ENCODE measurements at places on chromosomes 6 and 20.

GRCh38 chr20:56285496-56285895 lies 37.0 kb downstream of the MC3R start:
- no peak for DNase-seq

- peak; percentile 81 for DNase-seq
These were observed 7.6 kb downstream of the TREM1 start for GRCh38 chr6:41278699-41279405.

GRCh38 chr20:63346131-63347080 lies 14.7 kb downstream of the CHRNA4 start:
- no peak for DNase-seq

DNA sequence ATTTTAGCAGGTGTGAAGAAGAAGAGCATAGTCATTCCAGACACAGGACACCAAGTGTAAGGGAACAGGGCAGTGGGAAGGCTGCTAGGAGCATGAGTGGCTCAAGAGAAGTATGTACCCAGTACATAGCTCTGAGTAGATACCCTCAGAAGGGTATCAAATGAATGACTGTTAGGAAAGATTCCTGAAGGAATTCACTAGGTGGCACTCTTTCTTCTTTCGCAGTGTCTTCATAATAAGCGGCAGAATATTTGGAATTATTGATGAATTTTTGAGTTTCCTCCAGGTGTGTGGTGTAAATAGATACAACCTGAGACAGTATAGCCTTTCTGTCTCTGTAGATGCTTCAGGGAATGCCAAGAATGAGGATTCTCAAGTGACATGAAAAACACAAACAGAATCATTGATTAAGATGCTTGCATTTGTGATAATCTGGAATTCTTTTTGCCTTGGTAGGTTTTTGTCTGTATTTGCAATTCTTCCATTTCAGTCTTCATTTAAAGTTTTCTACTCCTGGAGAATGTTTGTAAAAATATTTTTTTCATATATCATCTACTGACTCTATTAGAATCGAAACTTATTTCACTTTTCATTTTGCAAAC lies 264.3 kb upstream of the RIMS1 start:
- no peak for DNase-seq

GRCh38 chr6:39714802-39715201 lies 10.4 kb downstream of the KIF6 start:
- DNase-seq, result no peak

GRCh38 chr20:6702144-6702543 lies 65.3 kb upstream of the BMP2 start:
- no peak for DNase-seq

DNA sequence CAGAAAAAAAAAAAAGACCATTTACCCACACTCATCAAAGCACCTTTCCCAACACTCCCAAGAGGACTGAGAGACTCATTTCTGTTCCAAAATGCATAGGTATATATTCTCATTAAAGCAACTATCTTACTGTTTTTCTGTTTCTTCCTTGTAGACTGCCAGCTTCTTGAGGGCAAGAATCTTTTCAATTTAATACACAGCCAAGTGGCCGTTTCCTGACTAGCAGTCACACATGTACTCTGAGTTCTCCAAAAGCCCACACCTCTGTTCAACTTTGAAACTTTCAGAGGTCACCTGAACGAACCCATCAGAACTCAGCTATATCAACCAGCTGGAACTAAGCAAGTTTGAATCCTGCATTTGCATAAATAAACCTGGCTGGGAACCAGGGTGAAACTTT lies 92.7 kb downstream of the DTNBP1 start:
- no peak for DNase-seq

DNA sequence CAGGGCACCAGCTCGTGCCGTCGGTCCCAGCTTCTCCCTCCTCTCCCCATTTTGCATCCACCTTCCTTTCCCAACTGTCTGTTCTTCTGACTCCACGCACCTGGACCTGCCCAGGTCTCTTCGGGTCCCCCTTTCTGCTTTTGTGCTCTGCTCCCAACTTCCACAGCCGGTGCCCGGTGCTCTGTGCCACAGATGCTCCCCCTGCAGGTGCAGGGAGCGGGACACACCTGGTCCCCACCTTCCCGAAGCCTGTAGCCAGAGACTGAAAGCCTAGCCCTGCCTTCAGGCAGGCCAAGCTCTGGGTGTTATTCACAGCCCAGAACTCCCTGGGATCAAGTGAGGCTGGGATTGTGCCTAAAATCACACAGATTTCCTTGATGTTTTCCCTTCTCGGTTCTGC lies 24.6 kb upstream of the BMP7 start:
- no peak for DNase-seq

- DNase-seq, result no peak
These were observed 1.8 kb downstream of the GRIK2 start for GRCh38 chr6:101395345-101395744.

DNA sequence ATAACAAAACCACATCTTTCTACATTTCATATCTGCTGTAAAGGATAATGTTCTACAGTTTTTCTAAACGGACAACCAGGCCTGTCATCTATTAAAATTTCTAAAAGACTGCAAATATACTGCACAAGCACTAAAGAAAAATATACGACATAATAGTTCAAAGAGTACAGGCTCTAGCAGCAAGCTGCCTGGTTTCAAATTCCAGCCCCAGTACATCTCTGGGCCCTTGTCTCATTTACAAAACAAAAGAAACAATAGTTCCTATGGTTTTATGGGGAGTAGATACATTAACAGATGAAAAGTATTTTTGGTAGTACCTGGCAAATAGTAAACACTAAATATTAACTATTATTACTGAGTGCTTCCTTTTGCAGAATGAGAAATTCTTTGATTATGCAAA lies 24.1 kb downstream of the DEK start:
- no peak for DNase-seq

- no peak for DNase-seq
These were observed 2.2 kb upstream of the PTPRA start for GRCh38 chr20:2871111-2871465.

DNA sequence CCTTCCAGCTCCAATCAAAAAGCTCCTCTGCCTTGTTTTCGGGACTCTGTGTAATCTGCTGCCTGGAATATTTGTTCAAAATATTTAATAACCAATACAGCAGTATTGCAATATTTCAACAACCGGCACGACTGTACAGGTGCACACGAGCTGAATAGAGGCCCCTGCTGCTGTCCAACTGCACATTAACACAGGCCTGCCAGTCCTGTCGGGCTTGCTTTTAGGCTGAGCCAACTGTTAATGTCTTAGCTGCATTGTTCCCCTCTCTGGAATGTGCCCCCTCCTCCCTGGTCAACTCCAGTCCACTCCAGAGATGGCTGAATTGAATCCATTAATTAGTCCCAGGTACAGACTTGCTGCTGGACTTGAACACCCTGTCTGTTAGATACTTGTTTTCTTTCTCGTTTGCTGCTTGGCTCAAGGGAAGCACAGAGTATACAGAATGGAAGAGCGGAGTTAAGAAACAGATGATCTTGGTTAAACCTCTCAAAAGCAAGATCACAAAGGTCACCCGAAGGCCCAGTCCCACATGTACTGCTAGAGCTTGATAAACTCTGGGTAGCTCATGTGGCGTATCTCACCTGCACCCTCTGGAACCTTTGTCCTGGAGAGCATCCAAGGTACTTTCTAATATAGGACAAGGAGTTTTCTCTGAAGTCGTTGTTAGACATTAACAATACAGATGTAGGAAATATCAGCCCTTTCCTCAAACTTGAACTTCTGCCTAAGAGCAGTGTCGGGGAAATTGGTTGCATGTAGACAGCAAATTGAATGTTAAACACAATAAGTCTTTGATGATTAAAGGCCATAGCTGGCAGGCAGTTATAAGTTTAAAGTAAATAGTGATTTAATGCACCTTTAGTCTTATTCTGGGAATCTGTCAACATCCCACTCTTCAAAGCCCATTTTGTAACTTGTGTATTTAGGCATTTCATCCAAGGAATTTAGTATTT lies 31.9 kb downstream of the SHLD1 start:
- DNase-seq, result no peak

DNA sequence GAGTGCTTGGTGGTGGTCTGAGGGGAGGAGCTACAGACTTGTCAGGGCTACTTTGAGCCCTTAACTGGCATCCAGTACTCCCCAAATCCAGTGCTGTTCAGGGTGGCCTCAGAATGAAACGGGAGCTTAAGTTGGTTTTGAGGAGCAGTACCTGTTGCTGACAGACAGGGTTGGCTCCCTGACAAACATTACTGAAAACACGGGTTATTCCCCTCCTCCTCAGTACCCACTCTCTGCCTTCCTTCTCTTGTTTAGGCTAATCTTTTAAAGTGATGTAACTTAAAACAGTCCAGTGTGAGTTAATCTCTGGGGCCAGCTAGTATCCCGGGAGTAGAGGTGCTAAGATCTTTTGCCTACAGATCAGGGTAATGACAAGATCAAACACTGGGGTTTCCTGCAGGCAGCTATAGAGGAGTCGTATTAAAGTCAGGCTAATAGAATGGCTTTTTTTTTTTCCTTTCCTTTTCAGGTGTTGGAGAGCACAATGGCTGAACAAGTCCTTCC lies 3.7 kb downstream of the TNFAIP3 start:
- peak; percentile 38 for DNase-seq

GRCh38 chr20:17835934-17836300 lies 132.7 kb downstream of the SNX5 start:
- no peak for DNase-seq

GRCh38 chr6:36650848-36651478 lies 27.6 kb upstream of the CDKN1A start:
- no peak for DNase-seq

DNA sequence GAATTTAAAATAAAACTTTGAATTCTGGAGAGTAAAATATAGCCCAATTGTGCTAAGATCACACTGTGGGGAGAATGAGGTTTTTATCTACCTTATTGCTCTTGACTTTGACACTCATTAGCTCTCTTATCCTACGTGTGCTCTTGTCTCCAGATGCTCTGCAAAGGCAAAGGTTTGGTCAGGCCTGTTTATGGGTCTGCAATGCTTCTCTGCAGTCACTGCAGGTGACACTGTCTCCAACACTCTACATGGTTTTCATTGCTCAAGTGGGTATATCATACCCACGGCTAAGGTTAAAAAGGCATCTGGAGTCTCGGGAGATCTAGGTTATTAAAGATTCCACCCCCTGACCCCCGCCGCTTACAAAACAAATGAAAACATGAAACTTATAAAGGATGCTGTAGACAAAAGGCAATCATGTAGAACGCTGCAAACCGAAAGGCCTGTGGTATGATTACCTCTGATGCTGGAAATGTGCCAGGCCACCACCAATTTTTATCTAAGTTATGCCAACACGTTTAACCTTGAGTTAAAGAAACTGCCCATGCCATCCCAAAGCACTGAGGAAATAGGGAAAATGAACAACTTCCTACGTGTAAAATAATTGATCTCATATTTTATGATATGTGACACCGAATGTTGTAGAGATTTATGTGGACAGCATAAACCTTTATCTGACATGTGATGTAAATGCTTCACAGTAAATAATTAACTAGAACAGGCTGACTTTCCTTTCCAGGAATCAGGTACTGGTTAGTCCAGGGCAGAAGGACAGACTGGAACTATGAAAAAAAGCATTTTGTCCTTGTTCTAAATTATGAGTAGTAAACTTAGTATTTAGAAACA lies 238.2 kb upstream of the NOX3 start:
- no peak for DNase-seq

GRCh38 chr6:53924277-53924676 lies 129.5 kb downstream of the LRRC1 start:
- DNase-seq, result no peak

GRCh38 chr6:108312605-108313004 lies 17.8 kb downstream of the AFG1L start:
- no peak for DNase-seq

DNA sequence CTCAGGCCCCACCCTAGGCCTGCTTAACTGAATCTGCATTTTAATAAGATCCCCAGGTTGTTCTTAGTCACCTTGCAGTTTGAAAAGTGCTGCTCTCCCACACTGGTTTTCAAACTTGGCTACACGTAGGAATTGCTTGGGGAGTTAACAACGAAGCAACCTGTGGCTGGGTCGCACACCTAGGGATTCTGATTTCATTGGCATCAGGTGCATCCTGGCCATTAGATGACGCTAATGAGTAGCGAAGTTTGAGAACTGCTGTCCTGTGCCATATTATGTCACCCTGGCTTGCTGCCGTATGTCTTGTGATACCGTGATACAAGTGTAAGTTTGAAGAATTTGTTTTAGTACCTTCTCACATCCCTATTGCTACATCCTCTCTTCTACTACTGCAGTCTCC lies 28.2 kb upstream of the FUCA2 start:
- DNase-seq, result no peak

GRCh38 chr6:35142588-35143569 lies 1.7 kb upstream of the TCP11 start:
- DNase-seq, result no peak

- DNase-seq, result no peak
These were observed 38.7 kb downstream of the C6orf132 start for GRCh38 chr6:42103753-42104094.

DNA sequence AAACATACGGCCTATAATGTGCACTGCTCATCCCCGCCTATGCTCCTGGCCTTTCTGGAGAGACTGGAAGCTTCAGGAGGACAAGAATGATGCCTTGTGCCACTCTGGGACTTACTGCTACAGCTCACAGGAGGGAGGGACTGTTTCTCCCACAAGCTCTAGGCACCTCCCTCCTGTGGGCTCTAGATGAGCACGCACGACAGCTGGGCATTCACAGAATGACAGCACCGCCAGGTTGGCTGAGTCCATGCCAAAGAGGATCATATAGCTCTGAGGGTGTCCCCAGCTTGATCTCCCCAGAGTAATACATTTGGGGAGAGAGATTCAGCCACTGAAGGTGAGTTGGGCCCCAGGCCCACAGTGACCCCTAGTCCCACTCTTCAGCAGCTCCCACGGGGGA lies 10.1 kb upstream of the PGC start:
- DNase-seq, result no peak

DNA sequence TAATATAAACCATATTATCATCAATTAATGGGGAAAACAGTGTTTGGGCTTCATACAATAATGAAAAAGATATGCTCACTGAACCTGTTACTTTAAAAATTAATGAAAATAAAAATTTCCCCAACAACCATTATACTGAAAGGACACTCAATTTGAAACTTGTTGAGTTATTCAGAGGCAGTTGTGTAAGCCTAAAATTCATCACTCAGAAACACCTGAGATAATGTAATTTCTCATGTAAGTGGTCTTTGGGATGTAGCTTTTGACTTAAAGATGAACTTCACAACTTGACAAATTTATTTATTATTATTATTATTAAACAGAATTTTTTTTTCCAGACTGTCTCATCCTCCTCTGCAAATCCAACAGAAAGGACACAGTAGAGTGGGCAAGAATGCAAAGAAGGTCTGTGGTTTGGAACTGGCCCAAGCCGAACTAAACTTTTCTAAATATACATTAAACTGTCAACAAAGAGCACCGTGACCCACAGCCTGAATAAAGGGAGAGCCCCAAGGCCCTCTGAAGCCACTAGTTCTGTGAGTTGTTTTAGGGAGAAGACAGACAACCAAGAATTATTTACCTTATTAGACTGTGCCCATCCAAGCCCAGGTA lies 32.2 kb upstream of the HEY2 start:
- DNase-seq, result no peak

- no peak for DNase-seq
These were observed 30.6 kb upstream of the PBOV1 start for GRCh38 chr6:138248878-138249277.

GRCh38 chr6:42389736-42390135 lies 62.0 kb downstream of the TRERF1 start:
- DNase-seq, result no peak

Data from activated naive CD4-positive, alpha-beta T cell treated with anti-CD3 and anti-CD28 coated beads, Interleukin-2, amount 10 ng/mL, durations not matched to agents 7 days and 5 days (primary cell).